ENCODE measurements at places on chromosomes 4 and X. TPM values are rescaled to one million over a fixed set of nuclear protein-coding genes. Genes with fewer than 3 reads are reported as not detected.
A peak's percentile ranks its signal among the peaks of the same experiment; 100 is the strongest.

CXCL9 gene
- 0.22 TPM for total RNA-seq

WNK3 gene
- 0.88 TPM for total RNA-seq

TCEAL3 gene
- 18.2 TPM for total RNA-seq

FRAS1 gene
- total RNA-seq = 1.4 TPM

TMPRSS11D gene
- total RNA-seq = not detected

- peaks cover 56% of the 10 kb centered on the region for H3K4me1 ChIP-seq
- no peak for DNase-seq
- H3K4me3 ChIP-seq = no peak overlapping the region
- peak overlapping the region; percentile 88 for H3K27ac ChIP-seq
- no peaks in the 10 kb centered on the region for H3K27me3 ChIP-seq
Measured at GRCh38 chr4:8319061-8319460, 49.5 kb downstream of the HTRA3 start.

Data from left ventricle myocardium inferior (tissue), 1 donor.